ENCODE measurements at places on chromosomes 16 and 17. TPM values are rescaled to one million over a fixed set of nuclear protein-coding genes. Genes with fewer than 3 reads are reported as not detected.

The SHMT1 gene
- total RNA-seq: 62.1 TPM

The CNTNAP1 gene
- 3.0 TPM for total RNA-seq

The CRHR1 gene
- total RNA-seq: not detected

The KRTAP3-2 gene
- not detected for total RNA-seq

The ABCA8 gene
- not detected for total RNA-seq

The SCN4A gene
- 0.05 TPM for total RNA-seq

The PYDC1 gene
- total RNA-seq: not detected

The RPH3AL gene
- total RNA-seq: 3.7 TPM

The PTX4 gene
- not detected for total RNA-seq

The TRPV3 gene
- total RNA-seq: 0.31 TPM

The TAT gene
- total RNA-seq: not detected

The ZNF385C gene
- 0.16 TPM for total RNA-seq

The SYNRG gene
- total RNA-seq: 45.3 TPM

The TLCD3B gene
- total RNA-seq: 1.8 TPM

The TADA2A gene
- total RNA-seq: 43.2 TPM

The CNTD1 gene
- not detected for total RNA-seq

The FBXL16 gene
- total RNA-seq: 6.8 TPM

The KRTAP4-5 gene
- not detected for total RNA-seq

The KRTAP4-9 gene
- not detected for total RNA-seq

The PPM1E gene
- total RNA-seq: not detected

The DUSP3 gene
- total RNA-seq: 16.5 TPM

The AGRP gene
- total RNA-seq: not detected

The ADAM11 gene
- total RNA-seq: 0.12 TPM

The EIF1 gene
- 837 TPM for total RNA-seq

The KRT17 gene
- not detected for total RNA-seq

The SCGB1C2 gene
- not detected for total RNA-seq

The TMEM92 gene
- 0.47 TPM for total RNA-seq

The MYH13 gene
- total RNA-seq: not detected

The CDH5 gene
- not detected for total RNA-seq

The DLX4 gene
- not detected for total RNA-seq

The KRTAP2-1 gene
- not detected for total RNA-seq

The SLC16A6 gene
- total RNA-seq: 2.7 TPM

The KRTAP4-1 gene
- total RNA-seq: not detected

The PRSS33 gene
- not detected for total RNA-seq

The LRRC75A gene
- 1.3 TPM for total RNA-seq

The APOBR gene
- total RNA-seq: 4.1 TPM

The SEZ6L2 gene
- 0.26 TPM for total RNA-seq

The IGSF6 gene
- not detected for total RNA-seq

The MYH8 gene
- total RNA-seq: not detected

The CHD9 gene
- total RNA-seq: 20.7 TPM

The TSPOAP1 gene
- 23.6 TPM for total RNA-seq

The TERF2IP gene
- total RNA-seq: 86.8 TPM

The CMTM1 gene
- total RNA-seq: 13.6 TPM

The NOG gene
- total RNA-seq: 0.09 TPM

The KRT33A gene
- not detected for total RNA-seq

The FAM171A2 gene
- total RNA-seq: 0.21 TPM

The TPPP3 gene
- not detected for total RNA-seq

The CES1 gene
- total RNA-seq: not detected

The CHP2 gene
- total RNA-seq: not detected

The TAC4 gene
- total RNA-seq: not detected

The ADAP2 gene
- total RNA-seq: 0.86 TPM

The ERN2 gene
- not detected for total RNA-seq
